ENCODE measurements at places on chromosomes 5 and 9.

- no peak for DNase-seq
Observed at GRCh38 chr9:92763721-92764380, 782 bp downstream of the BICD2 start.

DNA sequence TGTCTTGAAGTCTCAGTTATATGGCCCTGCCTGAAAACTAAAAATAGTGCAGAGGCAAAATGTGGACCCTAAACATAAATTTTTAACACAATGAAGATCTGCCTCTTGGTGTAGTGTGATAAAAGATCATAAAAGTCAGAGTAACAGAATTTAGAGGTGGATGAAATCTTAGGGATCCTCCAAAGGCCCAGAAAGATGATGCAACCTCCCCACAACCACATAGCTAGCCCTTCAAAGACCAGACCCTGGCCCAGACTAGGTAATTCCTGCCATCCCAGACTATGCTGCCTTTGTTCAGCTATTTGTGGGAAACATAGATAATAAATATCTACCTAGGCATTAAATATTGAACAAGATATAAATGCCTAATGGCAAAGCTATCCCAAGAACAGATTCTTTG, 15.3 kb downstream of the KLF9 start:
- no peak for DNase-seq

DNA sequence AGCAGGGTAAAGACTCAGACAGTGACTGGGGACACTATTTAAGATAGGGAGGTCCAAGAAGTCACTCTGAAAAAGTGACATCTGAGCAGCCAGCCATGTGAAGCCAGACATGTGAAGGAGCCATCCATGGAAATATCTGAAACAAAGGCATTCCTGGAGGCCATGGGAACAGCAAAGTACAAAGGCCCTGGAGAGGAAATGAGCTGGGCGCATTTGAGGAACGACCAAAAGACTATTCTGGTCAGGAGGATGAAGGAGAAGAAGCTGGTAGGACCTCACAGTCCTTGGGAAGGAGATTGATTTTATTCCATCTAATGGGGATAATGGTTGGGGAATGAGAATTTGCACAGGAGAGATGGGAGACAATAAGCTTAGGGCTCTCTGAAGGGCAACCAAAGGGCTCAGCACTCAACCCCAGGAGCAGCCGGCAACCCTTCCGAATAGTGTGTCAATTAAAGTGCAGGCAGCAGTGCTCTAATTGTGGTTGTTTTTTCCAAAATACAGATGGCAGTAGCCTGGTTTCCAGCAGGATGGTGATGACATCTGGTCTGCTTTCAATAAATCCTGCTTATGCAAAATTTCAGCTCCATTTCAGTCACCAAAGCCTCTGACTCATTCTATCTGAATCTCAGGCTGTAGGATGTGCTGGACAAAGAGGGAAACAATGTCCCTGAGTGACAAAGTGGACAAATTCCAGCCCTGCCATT, 26.7 kb downstream of the FOXI1 start:
- DNase-seq = no peak

GRCh38 chr9:32411753-32412152, 27.3 kb downstream of the ACO1 start:
- no peak for DNase-seq

DNA sequence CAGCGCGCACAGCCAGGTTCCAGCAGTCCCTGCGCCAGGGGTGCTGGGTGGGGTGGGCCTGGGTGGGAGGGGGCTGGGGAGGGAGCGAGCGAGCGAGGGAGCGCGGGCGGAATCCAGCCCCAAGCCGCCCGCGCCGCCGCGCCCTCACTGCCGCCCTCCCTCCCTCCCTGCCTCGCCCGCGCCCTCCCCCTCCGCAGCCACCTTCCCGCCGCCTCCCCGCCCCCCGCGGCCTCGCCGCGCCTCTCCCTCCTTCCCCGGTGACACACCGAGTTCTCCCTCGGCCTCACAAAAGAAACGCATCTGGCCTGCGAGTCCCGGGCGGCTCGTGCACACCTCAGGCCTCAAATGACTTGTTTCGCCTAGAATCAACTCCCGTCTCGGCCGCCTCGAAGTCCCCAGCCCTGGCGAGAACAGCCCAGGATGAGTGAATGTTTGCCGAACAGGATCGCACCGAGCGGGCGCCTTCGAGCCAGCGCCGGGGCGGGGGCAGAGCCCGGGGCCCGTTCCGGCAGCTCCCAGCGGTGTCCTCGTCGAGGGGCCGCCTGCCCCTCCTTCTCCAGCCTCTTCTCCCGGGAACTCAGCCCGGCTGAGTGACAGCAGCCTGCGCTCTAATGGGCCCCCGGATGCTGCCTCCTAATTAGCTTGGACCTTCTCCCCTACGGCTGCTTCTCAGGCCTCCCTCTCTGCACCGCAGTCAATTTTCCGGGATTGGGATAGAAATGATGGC, 371 bp upstream of the PITX1 start:
- DNase-seq = peak; percentile 66

DNA sequence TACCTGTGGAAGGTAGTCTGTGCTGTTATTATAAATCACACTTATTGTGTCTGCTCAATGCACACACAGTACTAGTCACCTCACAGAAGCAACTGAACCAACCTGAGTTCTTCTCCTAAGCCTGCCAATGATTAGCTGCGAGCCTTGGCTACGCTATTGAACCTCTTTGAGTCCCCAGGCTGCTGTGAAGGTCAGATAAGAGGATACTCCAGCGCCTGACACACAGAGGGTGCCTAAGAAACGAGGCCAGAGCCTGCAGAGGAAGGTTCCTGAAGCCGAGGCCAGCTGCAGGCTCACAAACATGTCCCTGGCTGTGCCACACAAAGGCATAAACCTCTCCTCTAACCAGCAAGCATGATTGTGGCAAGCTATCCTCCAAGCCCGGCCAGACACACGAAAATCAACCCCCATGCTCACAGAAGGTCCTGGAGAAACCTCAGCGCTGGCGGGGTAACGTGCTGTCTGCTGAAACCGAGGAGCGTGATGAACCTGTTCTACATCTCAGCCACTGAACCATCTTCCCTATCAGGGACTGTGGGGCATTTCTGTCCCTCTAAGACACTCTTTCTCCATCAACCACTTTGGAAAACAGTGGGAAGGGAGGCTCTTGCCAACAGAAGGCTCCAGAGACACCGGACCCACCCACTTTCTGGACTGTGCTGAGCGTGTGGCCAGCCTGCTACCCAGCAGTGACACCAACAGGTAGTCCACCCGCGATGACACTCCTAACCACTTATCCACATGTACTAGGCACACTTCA, 53.2 kb upstream of the SLC25A51 start:
- no peak for DNase-seq

GRCh38 chr5:135635451-135635850, 56.7 kb upstream of the CXCL14 start:
- no peak for DNase-seq

All from COR-L47 (cell line).